ENCODE measurements at places on chromosomes 3 and 15.

DNA sequence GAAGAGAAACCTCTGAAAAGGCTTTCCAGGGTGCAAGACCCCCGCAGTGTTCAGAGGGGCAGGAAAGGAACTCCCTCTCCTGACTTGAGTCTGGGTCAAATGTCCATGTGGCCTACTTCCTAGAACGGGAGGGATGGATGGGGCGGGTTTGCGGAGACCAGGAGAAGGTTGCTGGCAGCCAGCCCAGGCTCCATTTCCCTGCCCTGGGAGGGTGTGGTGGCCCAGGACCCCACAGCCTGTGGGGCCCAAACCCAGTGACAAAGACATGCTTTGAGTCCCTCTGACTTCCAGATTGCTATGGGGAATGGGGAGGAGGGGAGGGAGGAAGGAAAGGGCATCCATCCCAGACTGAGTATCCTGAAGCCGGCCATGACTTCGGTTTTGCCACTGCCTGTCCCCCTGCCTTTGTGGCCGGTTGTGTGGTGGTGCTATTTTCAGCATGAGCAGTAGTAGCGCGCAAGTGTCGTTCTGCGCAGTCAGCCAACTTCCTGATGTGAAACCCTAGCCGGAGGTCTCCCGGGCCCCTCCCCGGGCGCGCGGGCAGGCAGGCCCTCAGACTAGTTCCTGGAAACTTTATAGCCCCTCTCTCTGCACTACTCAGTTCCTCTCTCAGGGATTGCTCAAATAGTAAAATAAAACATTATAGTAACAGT, 24.4 kb downstream of the MAGEF1 start:
- DNase-seq: no peak

DNA sequence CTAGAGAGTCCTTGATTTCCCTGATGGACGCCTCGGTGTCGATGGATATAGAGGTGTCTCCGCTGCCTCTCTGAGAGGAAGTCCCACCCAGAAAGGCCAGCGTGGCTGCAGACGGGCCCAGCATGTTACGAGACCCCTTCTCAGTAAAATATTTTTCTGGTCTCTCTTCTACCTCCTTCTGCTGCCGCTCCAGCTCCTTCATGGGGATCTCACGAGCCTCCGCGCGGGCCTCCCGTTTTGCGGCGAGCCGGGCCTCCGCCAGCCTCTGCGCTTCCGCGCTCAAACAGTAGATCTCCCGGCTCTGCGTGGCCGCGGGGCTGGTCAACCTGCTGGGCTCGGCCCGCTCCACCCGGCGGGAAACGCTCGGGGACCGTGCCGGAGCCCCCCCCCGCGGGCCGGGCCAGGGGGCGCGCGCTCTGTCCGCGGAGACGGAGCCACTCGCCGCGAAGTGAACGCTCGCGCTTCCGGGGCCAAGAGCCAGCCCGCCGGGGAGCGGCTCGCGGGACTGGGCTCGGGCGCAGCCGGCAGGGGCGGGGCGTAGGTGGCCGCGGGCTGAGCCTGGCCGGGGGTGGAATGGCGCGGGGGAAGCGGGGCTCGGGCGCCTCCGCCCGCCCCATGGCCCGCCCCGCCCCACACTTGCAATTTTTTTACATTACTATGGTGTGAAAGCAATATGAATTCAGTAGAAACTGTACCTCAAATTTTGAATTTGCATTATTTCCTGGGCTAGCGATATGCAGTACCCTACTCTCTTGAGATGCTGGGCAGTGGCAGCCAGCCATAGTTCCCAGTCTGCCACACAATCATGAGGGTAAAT, 10.2 kb upstream of the KCNMB3 start:
- peak; percentile 15 for DNase-seq

GRCh38 chr3:49454898-49455681, 15.0 kb upstream of the DAG1 start:
- no peak for DNase-seq

- no peak for DNase-seq
Measured at GRCh38 chr3:45950686-45951600, 7.7 kb downstream of the CXCR6 start.

- DNase-seq: no peak
Measured at GRCh38 chr3:119230071-119230470, 10.6 kb downstream of the B4GALT4 start.

GRCh38 chr15:70459312-70459711, 304.0 kb downstream of the UACA start:
- no peak for DNase-seq

DNA sequence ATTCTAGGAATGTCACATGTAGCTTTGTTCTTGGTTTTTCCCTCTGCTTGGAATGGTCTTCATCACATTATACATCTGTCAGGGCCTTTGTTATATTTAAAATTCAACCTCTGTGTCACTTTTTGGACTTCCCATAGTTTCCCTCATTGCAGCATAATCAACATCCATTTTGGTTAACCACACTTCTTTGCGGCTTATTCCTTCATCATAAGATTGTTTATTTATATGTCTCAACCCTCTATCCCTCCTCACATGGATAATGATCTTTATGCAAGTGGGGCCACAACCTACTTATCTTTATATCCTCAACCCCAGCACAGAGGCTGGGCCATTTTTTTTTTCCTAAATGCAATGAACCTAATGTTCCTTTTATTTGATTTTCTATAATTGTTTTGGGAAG, 260.0 kb upstream of the THBS1 start:
- DNase-seq: no peak

GRCh38 chr3:113287111-113287802, 75.9 kb downstream of the BOC start:
- no peak for DNase-seq

DNA sequence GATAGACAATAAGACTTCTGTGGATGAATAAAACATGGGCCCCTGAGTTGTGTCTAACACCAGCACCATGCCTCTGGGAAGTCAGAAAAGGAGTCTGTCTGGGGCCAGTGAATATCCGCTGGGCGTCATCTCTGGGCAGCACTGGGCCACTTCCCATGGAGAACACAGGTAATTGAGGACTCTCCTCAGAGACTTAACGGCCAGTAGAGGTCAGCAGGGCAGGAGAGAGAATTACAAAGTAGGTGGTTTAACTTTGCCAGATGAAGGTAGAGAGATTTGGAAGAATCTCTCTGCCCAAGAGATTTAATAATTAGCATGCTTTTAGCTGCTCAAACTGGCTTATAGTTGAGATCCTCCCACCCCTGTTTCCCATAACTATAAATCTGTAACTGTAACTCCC, 65.7 kb downstream of the OCA2 start:
- DNase-seq: no peak

GRCh38 chr15:78996894-78997275, 52.0 kb upstream of the CTSH start:
- DNase-seq: no peak

DNA sequence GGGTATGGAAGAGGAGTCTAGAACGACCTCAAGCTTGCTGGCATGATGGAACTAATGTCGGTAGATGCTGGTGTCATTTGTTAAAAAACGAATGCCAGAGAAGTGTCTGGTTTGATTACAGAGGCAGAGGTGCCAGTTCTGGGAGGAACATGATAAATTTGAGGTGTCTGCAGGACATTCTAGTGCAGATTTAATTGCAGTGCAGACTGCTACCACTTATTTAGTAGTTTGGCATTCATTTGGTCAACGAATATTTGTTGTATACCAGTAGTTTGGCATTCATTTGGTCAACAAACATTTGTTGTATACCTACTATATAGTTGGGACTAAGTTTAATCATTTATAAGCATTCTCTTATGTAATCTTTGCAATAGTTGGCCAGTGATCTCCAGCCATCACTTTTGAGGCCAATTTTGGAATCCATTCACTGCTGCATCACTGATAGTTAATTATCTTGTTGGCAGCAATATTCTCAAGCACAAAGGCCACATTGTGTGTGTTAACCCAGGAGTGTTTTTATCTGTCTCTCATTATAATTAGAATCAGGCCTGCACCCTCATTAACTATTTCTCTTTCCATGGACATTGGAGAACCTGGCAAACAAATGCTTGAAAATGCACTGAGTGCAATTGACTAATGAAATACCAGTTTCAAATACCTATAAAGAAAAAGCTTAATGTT, 19.5 kb upstream of the TGFBR2 start:
- no peak for DNase-seq

DNA sequence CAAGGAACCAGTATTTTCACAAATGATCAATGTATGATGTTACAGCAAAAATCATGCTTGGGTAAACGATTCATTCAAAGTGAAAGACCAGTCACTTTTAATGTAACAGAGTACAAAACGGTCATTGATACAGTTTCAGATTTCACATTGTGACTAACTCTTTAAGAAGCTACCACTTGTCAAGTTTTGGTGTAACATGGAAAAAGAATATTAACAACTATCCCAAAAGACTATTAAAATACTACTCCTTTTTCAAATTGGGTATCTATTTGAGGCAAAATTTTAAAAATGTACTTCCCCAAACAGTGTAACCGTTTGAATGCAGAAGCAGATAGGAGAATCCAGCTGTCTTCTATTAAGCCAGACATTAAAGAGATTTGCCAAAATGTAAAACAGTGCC, 31.7 kb downstream of the AKAP13 start:
- DNase-seq: no peak

DNA sequence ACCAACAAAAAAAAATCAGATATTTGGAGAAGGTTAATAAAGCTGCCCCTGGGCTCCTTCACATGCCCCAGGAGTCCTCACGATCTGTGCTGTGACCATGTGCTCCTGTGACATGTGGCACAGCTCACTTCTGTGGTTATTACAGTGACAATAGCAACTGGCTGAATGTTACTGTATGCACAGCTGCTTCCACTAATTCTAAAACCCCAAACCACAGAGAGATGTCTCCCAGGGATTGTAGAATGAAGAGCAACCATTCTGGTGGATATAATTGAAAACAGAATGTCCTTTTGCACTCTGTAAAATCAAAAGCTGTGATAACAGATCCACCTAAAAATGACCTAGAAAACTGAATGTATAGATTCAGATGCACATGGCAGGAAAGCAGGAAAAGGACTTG, 489.2 kb upstream of the CNTN4 start:
- no peak for DNase-seq

GRCh38 chr3:55486101-55486856, 827 bp downstream of the WNT5A start:
- no peak for DNase-seq

- no peak for DNase-seq
Measured at GRCh38 chr3:61600195-61600594, 38.8 kb downstream of the PTPRG start.
